ENCODE measurements at places on chromosomes 3 and 15. TPM values are rescaled to one million over a fixed set of nuclear protein-coding genes. Genes with fewer than 3 reads are reported as not detected.

The GPR62 gene
- not detected for total RNA-seq

The SLC38A3 gene
- total RNA-seq: not detected

The SCAMP5 gene
- 0.44 TPM for total RNA-seq

The STAG1 gene
- 47.0 TPM for total RNA-seq

The CELSR3 gene
- total RNA-seq: 2.3 TPM

The B3GALNT1 gene
- 4.6 TPM for total RNA-seq

The DAPK2 gene
- 4.2 TPM for total RNA-seq

The ETFA gene
- 113 TPM for total RNA-seq

- H3K27me3 ChIP-seq: peaks cover 3% of the 10 kb centered on the region
- no peak overlapping the region for H3K4me3 ChIP-seq
- no peak overlapping the region for H3K27ac ChIP-seq
- H3K4me1 ChIP-seq: peaks cover 3% of the 10 kb centered on the region
Observed at GRCh38 chr3:171772427-171773056, 37.7 kb downstream of the PLD1 start.

- H3K36me3 ChIP-seq: no peaks in the 10 kb centered on the region
- H3K27me3 ChIP-seq: peaks cover 5% of the 10 kb centered on the region
Observed at GRCh38 chr3:152738656-152739055, 96.3 kb upstream of the P2RY1 start.

DNA sequence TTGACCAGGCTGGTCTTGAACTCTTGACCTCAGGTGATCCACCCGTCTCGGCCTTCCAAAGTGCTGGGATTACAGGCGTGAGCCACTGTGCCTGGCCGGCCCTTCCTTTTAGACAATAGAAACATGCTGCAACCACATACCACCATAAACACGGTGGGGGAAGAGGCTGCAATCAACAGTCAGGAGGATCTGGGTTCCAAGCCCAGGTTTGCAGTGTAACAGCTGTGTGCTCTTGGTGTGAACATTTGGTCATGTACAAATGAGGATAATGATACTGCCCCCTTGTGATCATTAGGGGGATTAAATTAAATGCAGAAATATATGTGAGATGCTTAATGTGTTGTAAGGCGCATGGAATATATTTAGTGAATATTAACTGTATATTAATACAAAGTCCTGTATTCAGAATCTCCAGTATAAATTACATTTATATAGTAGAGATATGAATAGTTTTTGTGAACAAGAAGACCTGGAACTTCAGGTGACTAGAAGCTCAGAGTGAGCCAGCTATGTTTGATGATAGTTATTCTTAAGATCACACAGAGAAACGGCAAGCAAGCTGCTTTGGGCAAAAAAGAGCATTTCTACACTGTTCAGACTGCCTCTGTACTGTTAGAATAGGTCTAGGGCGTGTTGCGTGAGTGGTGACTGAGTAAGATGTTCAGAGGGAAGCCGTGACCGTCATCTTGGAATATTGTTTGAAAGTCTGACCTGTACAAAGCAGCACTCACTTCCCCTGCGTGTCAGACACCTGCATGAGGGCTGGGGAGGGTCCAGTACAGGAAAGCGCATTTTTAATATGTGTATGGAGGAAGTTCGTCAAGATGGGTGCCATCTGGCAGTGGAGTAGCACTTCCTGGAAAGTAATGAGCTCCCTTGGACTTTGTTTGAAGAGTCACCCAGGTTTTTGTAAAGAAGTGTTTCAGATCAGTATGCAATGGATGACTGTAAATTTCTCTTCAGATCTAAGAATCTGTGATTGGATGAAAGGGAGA, 125.8 kb downstream of the PGPEP1L start:
- H3K4me1 ChIP-seq: peaks cover 8% of the 10 kb centered on the region
- no peak for DNase-seq
- no peak overlapping the region for H3K27ac ChIP-seq
- H3K4me3 ChIP-seq: no peak overlapping the region

DNA sequence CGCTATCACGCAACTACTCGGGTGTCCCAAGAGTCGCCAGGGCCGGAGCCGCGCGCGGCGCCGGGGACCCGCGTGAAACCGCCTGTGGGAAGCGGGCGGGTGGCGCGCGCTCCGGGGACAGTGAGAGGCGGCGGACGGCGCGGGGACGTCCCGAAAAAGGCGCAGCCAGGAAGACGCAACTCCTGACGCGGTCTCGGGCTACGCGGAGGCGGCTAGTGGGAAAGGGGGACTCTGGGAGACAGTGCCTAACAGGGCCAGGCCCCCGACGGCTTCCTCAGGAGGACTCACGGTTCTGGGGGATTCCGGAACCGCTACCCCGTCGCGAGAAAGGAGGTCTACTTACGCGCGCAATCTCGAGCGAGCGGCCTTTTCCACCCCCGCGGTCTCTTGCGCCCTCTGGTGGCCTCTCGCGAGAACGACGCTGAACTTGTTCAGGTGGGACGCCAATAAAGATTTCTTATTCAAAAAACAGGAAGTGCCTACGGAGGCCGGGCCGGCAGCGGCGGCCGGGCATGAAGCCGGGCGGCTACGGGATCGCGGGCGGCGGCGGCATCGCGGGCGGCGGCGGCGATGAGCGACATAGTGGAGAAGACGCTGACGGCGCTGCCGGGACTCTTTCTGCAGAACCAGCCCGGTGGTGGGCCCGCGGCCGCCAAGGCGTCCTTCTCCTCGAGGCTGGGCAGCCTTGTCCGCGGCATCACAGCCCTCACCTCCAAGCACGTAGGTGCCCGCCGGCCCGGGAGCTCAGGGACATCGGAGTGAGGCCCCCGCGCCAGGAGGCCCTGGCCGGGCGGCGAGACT, at the start of gene AP4E1:
Gene AP4E1 (plus strand): TSS at position 475 of the 801 bp plus-strand sequence. CDS start 96 bp downstream, at position 571.
- no peaks in the 10 kb centered on the region for H3K27me3 ChIP-seq
- peak within 1 kb of the TSS; percentile 97 for H3K27ac ChIP-seq
- peak; percentile 93 for DNase-seq
- peaks cover 23% of the 10 kb centered on the region for H3K36me3 ChIP-seq

- H3K27me3 ChIP-seq: peaks cover 5% of the 10 kb centered on the region
- no peaks in the 10 kb centered on the region for H3K4me1 ChIP-seq
- no peaks in the 10 kb centered on the region for H3K36me3 ChIP-seq
- no peak for DNase-seq
- no peak overlapping the region for H3K27ac ChIP-seq
- H3K4me3 ChIP-seq: no peak overlapping the region
Observed at GRCh38 chr3:197372047-197372661, 73.7 kb upstream of the DLG1 start.

- peaks cover 55% of the 10 kb centered on the region for H3K27me3 ChIP-seq
- no peak overlapping the region for H3K27ac ChIP-seq
- no peaks in the 10 kb centered on the region for H3K4me1 ChIP-seq
- DNase-seq: no peak
- no peak overlapping the region for H3K4me3 ChIP-seq
Observed at GRCh38 chr3:13863965-13864595, 15.8 kb downstream of the WNT7A start.

GRCh38 chr3:152056481-152056880, 183.0 kb downstream of the SUCNR1 start:
- H3K36me3 ChIP-seq: no peaks in the 10 kb centered on the region
- H3K27ac ChIP-seq: no peak overlapping the region
- H3K4me3 ChIP-seq: no peak overlapping the region
- DNase-seq: no peak
- peaks cover 6% of the 10 kb centered on the region for H3K27me3 ChIP-seq

DNA sequence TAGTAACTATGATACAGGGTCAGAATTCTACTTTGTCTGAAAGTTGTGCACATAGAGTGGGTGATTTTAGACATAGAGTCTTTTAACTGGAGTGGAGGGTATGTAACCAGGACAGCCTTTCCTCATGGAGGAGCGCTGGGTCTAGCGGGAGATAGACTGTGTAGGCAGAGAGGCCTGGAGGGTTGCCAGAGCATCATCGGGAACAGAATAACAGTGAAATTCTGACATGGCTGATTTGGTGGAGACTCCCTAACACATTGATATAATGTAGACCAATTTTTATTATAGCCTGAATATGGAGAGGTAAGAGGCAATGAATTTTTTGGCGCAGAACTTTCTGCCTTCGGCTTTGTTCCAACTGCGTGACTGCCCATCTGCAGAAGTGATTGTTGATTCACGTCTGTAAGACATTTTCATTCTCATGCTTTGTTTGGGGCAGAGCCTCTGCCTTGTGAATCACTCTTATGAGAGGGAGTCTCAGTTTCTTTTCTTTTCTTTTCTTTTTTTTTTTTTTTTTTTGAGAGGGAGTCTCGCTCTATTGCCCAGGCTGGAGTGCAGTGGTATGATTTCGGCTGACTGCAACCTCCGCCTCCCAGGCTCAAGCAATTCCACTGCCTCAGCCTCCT, 16.0 kb downstream of the LPP start:
- peaks cover 45% of the 10 kb centered on the region for H3K4me1 ChIP-seq
- H3K4me3 ChIP-seq: no peak overlapping the region
- H3K27me3 ChIP-seq: no peaks in the 10 kb centered on the region
- no peaks in the 10 kb centered on the region for H3K36me3 ChIP-seq

- no peak for DNase-seq
- no peak overlapping the region for H3K27ac ChIP-seq
- H3K4me3 ChIP-seq: no peak overlapping the region
- no peaks in the 10 kb centered on the region for H3K4me1 ChIP-seq
- H3K27me3 ChIP-seq: no peaks in the 10 kb centered on the region
Observed at GRCh38 chr15:69172847-69173246, 12.4 kb downstream of the GLCE start.

DNA sequence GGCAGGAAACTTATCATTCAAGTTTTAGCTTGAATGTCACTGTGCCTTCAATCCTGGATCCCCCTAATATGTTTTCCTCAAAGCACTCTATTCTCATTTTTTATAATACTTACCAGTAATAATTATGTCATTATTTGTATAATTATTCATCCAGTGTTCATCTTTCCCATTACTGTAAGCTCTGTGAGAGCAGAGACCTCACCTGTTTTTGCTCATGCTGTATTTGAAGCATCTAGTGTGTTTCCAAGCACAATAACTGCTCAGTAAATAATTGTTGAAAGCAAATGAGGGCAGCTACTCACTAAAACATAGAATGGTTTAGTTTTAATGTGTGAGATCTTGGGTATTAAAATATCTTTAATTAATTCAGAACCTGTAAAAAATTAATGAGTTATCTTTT, 36.9 kb upstream of the KPNA4 start:
- no peak overlapping the region for H3K4me3 ChIP-seq
- peaks cover 7% of the 10 kb centered on the region for H3K27me3 ChIP-seq
- no peak for DNase-seq

DNA sequence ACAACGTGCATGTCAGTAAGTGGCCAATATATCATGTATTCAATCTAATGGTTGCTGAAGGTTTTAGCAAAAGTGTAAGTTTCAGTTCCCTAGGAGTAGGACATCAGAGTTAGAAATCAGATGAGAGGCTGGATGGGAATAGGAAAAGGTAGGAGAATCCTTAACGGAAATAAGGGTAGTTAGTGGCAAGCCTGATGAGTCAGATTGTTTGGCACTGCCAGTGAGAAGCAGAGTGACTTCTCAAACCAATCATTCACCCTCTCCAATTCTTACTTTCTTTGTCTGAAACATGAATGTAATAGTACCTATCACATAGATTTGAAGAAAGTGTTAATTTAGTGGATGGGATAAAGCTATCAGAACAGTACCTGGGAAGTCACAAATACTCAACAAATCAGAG, 894.0 kb downstream of the NTRK3 start:
- H3K27me3 ChIP-seq: no peaks in the 10 kb centered on the region
- no peaks in the 10 kb centered on the region for H3K36me3 ChIP-seq
- no peak overlapping the region for H3K4me3 ChIP-seq
- DNase-seq: no peak

GRCh38 chr15:88976656-88977055, 63.5 kb upstream of the MFGE8 start:
- no peaks in the 10 kb centered on the region for H3K4me1 ChIP-seq
- H3K27me3 ChIP-seq: peaks cover 5% of the 10 kb centered on the region
- H3K36me3 ChIP-seq: no peaks in the 10 kb centered on the region
- H3K27ac ChIP-seq: no peak overlapping the region
- no peak overlapping the region for H3K4me3 ChIP-seq

DNA sequence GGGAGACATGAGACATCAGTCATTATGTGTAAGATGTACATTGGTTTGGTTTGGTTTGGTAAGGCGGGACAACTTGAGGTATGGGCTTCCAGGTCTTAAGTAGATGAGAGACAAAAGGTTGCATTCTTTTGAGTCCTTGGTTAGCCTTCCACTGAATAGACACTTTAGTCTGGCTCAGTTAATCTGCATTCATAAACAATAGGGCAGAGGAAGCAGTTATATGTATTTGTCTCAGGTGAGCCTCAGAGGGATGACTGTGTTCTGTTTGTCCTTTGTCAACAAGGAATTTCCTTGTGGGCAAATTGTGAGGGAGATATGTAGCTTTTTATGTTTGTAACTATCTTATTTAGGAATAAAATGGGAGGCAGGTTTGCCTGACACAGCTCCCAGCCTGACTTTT, 50.4 kb downstream of the TCF12 start:
- H3K4me3 ChIP-seq: no peak overlapping the region
- no peaks in the 10 kb centered on the region for H3K36me3 ChIP-seq
- H3K4me1 ChIP-seq: peaks cover 51% of the 10 kb centered on the region
- no peaks in the 10 kb centered on the region for H3K27me3 ChIP-seq
- no peak for DNase-seq

DNA sequence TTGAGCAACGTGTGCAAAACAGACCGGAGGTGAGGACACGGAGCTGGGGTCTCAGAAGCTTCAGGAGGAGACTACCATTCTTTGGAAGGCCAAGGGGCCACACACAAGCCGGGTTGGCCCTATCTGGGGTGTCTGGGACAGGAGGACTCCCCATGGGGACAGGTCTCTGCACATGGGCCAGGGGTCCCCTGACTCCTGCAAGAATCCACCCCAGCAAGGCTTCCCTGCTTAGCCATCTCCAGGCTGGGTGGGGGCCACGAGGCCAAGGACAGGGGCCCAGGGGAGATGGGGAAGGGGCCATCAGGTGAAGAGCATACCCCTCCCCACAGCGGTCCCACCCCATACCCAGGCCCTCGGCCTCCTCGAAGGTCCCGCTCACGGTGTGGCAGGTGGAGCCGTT, 38.5 kb downstream of the ADAMTS7 start:
- no peak for DNase-seq
- H3K27ac ChIP-seq: no peak overlapping the region
- no peaks in the 10 kb centered on the region for H3K4me1 ChIP-seq
- H3K27me3 ChIP-seq: no peaks in the 10 kb centered on the region
- no peaks in the 10 kb centered on the region for H3K36me3 ChIP-seq
- H3K4me3 ChIP-seq: no peak overlapping the region

DNA sequence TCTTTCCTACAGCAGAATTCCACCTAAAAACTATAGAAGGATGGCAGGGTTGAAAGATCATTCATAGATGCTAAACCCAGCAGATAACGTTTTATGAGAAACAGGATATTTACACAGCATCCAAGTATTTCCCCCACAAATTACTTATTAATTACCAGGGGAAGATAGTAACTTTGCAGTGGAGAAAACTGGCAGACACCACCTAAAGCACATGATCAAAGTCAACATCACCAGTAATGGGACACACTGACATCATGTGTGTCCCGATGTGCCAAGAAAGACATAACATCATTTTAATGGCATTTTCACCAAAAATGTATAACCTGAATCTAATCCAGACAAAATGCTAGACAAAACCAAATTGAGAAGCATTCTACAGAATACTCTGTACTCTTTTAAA, 220.4 kb upstream of the THBS1 start:
- no peaks in the 10 kb centered on the region for H3K4me1 ChIP-seq
- no peaks in the 10 kb centered on the region for H3K36me3 ChIP-seq
- H3K27ac ChIP-seq: no peak overlapping the region
- no peaks in the 10 kb centered on the region for H3K27me3 ChIP-seq
